Prostate gland (tissue), 2 donors: ENCODE measurements at places on chromosomes 13 and 19.

DNA sequence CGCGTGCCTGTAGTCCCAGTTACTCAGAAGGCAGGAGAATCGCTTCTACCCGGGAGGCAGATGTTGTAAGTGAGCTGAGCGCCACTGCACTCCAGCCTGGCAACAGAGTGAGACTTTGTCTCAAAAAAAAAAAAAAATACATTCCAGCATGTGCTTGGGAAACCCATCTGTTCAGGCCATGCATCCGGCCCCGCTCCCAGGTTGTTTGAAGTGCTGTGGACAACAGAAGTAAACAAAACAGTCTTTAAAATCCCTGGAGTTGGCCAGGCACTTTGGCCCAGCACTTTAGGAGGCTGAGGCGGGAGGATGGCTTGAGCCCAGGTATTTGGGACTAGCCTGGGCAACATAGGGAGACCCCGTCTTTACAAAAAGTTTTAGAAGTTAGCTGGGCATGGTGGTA lies 3.2 kb upstream of the PTPRS start:
- no peak for DNase-seq

DNA sequence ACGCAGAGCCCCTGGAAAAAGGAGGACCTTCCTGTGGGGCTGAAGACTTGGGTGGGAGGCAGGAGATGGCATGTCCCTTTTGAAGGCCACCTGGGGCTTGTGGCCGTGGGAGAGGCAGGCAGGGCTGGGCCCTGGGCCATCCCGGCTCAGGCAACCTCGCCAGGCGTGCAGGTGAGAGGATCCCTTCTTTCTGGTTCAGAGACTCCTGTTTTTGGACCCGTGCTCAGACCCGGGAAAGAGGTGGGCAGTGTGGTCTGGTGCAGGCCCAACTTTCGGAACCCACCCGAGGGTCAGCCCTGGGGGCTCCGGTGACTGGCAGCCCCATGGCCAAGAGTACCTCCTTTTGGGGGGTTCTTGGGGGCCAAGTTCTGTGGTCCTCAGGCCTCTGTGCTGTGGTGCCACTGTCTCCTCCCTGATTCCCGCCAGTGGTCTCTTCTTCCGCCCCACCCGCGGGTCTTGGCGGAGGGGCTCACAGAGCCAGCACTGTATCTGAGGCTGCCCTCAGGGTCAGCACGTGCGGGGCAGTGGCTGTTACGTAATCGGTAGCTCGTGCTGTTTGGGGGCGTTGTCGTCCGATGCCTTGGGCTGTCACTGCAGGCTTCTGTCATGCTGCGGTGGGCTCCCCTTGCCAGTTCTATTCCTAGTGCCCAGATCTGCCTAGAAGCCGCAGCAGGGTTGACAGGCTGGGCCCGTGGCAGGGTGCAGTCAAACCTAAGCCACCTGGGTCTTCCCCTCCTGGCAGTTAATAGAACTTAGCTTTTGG lies 42.7 kb downstream of the KDM4B start:
- DNase-seq: no peak

DNA sequence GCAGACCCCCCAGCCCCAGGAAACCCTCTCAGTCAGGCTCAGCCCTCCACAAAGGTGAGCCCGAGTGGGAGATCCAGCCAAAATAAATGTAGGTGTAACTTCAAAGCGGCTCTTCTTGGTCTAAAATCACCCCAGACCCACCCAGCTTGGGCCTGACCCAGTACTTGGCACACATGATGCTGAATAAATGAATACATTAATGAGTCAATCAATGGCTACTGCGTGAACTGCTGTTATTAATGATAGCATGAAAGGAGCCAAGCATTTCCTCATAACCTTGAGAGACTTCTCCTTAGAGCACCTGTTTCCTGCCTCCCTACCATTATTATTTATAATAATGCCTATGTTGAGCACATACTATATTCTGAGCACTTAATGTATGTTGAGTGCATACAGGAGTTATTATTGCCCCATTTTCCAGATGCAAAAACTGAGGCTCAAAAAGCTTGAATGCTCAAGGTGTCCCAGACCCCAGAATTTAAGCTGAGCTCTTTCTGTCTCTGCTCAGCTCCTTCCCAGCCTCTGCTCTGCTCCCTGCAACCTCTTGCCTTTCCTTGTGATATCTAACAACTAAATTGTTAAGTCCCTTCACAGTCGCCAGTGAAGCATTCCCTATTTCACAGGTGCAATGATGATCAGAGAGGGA lies 4.3 kb downstream of the NOTCH3 start:
- no peak for DNase-seq

- DNase-seq: no peak
Observed at GRCh38 chr19:40599902-40600569, 1.1 kb upstream of the LTBP4 start.

DNA sequence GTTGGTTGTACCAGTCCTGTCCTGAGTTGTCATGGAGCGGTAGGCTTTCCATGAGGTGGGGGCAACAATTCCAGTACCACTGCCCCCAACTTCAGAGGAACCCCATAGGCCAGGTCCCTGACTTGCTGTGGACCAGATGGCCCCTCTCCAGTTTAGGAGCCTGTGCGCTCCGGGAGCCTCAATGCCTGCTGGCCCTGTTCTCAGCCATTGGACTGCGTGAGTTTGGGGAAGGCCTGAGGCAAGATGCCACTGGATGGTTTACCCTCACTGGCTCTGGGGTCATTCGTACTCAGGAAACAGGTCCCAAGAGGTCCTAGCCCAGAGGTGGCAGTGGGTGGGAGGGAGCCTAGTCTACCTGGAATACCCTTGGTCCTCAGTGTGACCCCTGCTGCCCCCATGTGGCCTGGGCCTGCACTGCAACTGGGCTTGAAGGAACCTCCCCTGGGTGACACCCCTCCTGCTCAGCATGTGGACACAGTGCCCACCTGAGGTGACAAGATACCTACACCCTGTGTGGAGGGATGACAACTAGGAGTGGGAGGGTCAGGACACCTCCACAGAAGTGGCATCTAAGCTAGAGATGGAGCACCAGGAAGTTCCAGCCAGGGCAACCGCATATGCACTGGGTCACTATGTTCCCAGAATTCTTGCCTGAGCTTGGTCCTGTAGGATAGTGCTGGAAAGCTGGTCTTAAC lies 6.0 kb upstream of the PRR19 start:
- peak; percentile 80 for DNase-seq
